Uterine smooth muscle cell (primary cell): ENCODE measurements at places on chromosomes 13 and 19. TPM values are rescaled to one million over a fixed set of nuclear protein-coding genes. Genes with fewer than 3 reads are reported as not detected.

The ENOX1 gene
- total RNA-seq, result 4.2 and 7.4 TPM in 2 replicates

The ZNF627 gene
- 22.6 and 24.9 TPM in 2 replicates for total RNA-seq

The CCDC70 gene
- total RNA-seq, result not detected in 2 replicates

The VSTM2B gene
- not detected in 2 replicates for total RNA-seq

The S1PR5 gene
- total RNA-seq, result 0.12 and 0.44 TPM in 2 replicates

The ZNF66 gene
- 1.7 and 4.0 TPM in 2 replicates for total RNA-seq

The DIRAS1 gene
- 1.9 and 4.2 TPM in 2 replicates for total RNA-seq

The NCAN gene
- total RNA-seq, result under 0.01 TPM in 1 of 2 replicates, not detected in the other

The RNASEH2B gene
- total RNA-seq, result 42.7 and 55.9 TPM in 2 replicates

The LILRA1 gene
- not detected in 2 replicates for total RNA-seq
